ENCODE measurements at places on chromosomes 5 and 9.

DNA sequence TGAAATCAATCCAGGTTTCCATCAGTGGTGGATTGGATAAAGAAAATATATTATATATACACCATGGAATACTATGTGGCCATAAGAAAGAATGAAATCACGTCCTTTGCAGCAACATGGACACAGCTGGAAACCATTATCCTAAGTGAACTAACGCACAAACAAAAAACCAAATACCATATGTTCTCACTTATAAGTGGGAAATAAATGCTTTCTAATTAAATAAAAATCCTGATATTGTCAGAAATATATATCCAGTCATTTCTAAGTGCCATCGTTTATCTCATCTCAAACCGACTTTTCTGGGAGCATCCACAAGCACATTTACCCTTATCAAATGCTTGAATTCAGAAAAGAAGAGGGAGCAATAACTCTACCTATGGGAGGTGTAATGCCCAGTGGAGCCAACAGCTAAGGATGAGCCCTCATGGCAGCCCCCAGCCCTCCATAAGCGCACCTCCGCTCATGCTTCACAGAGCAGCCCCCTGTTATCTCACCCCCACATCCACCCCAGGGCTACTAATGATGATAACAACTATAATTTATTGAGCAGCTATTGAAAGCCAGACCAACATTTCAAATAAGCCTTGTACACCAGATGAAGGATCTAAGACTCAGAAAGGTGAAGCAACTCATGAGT is 101.7 kb upstream of the SPOCK1 start:
- no peak for DNase-seq

- no peak for DNase-seq
Observed at GRCh38 chr9:34997379-34997781, 7.8 kb downstream of the DNAJB5 start.

- no peak for DNase-seq
Observed at GRCh38 chr5:9071074-9071473, 474.8 kb downstream of the SEMA5A start.

GRCh38 chr9:84054341-84055010 is 73.9 kb downstream of the RMI1 start:
- DNase-seq, result no peak

DNA sequence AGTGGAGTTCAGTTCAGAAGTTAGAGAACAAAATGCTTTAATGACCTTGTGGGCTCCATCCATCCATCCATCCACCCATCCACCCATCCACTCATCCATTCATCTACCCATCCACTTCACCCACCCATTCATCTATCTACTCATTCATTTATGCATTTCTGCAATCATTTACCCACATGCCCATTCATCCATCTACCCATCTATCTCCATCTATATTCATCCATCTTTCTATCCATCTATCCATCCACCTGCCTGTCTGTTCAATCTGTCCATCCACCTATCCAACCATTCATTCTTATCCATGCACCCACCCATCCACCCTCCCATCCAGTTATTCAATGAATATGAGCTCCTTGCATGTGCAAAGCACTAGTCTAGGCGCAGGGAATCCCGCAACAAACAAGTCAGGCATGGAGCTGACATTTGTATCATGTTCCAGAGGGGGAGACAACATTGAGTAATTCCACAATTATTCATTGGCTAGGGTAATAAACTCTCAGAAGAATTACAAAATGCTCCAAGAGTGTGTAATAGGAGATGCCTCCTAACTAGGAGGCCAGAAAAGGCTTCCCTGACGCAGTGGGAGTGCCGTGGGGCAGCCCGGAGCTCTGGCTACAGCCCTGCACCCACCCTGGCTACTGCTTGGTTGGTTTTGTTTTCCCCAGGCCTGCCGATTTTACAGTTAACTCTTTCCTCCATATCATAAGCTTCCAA is 211.2 kb downstream of the NXNL2 start:
- DNase-seq, result no peak

DNA sequence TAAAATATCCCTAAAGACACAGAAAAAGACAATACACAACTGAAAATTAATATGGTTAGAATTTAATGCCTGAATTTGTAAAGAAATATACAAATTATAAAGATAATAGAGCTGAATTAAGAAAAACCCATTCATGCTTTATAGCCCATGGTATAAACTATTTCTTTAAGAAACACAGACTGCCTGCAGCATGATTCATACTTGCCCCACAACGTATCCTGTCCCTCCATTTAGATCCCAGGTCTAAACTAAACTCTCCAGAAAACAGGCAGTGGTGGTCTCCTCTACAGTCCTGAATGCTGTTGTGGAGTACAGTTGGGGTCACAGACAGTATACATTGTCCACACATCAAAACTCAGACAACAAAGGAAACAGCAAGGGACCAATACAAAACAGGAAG is 24.8 kb downstream of the IL6ST start:
- no peak for DNase-seq

DNA sequence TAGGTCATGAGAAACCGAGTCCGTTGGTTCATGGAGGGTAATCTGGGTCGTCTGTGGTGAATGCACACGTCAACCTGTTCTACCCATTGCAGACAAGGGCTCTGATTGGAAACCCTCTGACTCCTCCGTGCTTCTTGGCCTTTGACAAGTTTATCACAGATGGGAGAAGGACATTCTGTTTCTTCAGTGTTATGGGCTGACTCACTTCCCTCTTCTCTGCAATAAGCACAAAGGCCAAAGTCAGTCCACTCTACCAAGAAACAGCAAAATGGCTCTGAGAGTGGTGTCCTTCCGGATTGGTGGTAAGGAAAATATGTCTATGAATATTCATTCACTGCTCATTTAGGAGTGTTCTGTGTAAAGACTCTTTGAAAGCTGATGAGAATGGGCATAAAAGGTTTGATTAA is 89.3 kb downstream of the FEM1C start:
- DNase-seq, result no peak

DNA sequence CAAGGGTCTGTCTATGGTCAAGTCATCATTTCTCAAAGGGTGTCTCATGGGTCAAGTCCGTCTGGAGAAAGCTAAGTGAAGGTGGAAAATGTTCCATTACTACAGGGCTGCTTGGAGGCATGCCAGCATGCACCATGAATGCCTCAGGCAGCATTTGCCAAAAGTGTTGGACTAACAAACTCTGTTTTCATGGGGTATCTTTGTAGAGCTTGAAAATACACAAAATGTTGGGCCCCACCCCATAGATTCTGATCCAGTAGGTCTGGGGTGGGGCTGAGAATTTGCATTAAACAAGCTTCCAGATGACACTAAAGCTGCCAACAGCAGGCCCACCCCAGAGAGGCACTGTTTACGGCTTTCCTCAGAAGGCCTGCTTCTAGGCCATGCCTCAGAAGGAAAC is 75.0 kb upstream of the FRRS1L start:
- DNase-seq, result no peak

DNA sequence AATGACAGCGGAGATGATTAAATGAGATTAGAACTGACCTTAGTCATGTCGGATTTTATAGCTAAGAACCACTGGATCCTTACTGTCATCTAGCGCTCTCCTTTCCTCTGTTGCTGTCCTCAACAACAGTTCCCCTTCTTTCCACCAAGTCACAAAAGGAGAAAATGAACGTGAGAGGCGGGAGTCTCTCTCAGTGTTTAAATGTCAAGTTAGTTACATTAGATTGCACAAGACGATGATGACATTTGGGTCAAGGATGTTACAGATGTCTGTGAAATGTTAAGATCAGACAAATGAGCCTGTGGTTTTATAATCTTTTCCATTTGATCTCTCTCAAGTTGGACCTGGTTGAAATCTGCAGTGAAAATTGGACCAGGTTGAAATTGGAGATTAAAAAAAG is 53.5 kb downstream of the FBXO38 start:
- no peak for DNase-seq

DNA sequence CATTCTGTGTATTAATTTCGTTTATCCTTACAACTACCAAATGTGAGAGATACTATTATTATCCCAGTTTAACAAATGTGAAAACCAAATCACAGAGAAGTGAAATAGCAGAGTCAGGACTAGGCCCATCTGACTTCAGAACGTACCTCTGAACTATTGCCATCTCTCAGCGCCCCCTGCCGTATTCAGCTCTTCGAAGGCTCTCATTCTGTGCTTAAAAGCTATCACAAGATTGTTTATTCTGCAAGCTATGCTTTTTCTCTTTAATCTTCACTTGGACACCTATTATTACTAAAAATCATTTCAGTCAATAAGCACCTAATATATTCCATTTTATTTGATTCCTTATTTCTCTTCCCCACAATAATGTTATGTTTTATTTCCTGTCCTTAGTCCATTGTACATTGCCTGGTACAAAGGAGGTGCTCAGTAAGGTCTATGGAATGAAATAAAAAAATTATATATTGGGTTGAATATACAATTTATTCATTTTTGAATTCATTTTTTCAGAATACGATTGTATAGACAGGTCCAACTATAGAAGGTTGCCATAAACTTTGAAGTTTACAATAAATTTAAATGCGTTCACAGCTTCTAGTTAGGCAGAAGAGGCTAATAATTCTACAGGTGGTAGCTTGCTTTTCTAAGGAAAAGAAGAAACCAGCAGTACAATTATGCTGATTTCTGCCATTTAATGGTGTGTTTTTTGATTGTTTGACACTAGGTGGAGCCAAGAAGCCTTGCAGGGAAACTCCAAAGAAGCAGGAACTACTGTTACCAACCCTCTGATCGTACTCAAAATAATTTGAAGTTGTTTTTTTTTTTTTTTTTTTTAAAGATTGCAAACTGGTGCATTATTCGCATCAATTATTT is 202.2 kb upstream of the DMRTA1 start:
- no peak for DNase-seq

DNA sequence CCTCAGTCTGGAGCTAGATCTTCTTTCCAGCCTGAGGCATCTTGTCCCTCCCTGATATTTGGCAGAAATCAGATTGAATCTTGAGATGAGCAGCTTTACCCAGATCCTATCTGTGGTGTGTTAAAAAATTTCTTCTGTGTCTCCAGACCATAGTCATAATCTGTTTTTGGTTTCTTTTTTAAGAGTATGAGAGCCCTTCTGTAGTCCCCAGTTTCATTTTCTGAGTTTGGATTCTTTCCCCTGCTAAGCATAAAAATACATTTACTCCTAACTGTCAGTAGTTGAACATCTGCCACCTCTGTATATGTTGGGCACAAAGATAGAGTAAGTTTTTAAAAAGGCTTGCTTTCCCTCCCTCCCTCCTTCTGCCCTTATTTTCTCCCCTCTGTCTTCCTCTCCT is 137.7 kb downstream of the CNTLN start:
- DNase-seq, result no peak

- DNase-seq, result no peak
Observed at GRCh38 chr5:172686539-172687390, 45.7 kb downstream of the NEURL1B start.

DNA sequence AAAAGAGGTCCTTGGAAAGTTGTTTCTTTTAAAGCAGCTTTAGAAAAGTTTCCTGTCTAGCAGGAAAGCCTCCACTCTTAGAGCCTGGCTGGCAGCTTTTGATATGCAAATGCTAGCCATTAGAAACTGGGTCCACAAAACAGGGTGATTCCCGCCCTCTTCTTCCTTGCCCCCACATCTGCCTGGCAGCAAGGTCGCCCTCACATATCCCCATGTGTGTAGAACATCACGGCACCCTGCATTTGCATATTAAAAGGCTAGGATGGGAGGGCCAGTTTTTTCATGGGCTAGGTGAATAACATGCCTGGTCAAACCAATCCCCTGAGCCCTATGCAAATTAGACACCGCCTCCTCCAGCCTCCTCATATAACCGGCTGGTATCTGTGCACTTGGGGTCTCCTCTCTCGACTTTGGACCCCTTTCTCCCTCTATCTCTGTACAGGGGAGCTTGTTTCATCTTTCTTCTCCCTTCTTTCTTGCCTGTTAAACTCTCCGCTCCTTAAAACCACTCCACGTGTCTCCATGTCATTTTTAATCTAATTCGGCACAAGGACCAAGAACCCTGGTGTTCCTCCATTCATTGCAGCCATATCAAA is 426.8 kb upstream of the CTNND2 start:
- no peak for DNase-seq

DNA sequence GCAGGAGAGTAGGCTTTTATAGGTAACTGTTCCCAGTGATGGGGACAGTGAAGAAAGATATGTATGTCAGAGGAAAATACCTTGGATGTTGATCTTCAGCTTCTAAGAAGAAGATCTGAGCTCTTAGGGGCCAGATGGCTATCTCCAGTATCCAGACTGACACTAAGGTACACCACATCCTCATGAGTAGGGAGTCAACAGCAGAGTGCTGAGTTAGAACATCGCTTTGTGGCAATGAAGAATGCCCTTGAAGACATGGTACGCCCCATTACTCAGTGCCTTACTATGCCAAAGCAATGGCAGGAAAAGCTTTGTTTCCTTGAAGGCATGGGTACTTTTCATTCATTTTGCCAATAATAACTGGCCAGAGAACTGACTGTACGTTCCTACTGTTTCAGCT is 263.7 kb downstream of the CEMIP2 start:
- no peak for DNase-seq

GRCh38 chr5:15252331-15252730 is 247.6 kb upstream of the FBXL7 start:
- DNase-seq, result no peak

DNA sequence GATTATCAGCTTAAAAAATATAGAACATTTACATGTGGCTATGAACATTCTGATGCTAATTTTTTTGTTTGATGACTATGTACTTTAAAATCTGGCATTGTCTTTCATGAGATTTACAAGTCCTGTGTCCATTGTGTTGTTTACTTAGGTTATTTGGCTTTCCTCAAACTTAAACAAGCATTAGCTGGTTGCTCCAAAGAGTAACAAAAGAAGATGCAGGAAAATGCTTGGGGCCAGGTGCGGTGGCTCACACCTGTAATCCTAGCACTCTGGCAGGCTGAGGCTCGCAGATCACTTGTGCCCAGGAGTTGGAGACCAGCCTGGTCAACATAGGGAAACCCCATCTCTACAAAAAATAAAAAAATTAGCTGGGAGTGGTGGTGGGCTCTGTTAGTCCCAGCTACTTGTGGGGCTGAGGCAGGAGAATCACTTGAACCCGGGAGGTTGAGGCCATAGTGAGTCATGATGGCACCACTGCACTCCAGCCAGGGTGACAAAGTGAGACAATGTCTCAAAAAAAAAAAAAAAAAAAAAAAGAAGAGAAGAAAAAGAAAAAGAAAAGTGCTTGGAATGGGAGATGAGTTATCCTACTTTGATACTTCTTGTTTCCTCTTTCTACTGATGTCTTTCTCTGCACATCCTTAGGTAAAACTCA is 39.7 kb downstream of the PAM start:
- DNase-seq, result no peak

- DNase-seq, result no peak
Observed at GRCh38 chr9:134329576-134329855, 3.3 kb downstream of the RXRA start.

- DNase-seq, result no peak
Observed at GRCh38 chr5:170484459-170484831, 19.4 kb upstream of the KCNIP1 start.
